Activated CD4-positive, alpha-beta T cell treated with anti-CD3 and anti-CD28 coated beads, Interleukin-2, Interleukin-6, amounts not matched to agents 100 ng/mL and 50 ng/mL, durations not matched to agents 16 hours and 8 hours (primary cell): ENCODE measurements at places on chromosomes 1 and 21.
A peak's percentile ranks its signal among the peaks of the same experiment; 100 is the strongest.

- no peak for DNase-seq
Measured at GRCh38 chr21:17402937-17403336, 109.9 kb upstream of the CXADR start.

DNA sequence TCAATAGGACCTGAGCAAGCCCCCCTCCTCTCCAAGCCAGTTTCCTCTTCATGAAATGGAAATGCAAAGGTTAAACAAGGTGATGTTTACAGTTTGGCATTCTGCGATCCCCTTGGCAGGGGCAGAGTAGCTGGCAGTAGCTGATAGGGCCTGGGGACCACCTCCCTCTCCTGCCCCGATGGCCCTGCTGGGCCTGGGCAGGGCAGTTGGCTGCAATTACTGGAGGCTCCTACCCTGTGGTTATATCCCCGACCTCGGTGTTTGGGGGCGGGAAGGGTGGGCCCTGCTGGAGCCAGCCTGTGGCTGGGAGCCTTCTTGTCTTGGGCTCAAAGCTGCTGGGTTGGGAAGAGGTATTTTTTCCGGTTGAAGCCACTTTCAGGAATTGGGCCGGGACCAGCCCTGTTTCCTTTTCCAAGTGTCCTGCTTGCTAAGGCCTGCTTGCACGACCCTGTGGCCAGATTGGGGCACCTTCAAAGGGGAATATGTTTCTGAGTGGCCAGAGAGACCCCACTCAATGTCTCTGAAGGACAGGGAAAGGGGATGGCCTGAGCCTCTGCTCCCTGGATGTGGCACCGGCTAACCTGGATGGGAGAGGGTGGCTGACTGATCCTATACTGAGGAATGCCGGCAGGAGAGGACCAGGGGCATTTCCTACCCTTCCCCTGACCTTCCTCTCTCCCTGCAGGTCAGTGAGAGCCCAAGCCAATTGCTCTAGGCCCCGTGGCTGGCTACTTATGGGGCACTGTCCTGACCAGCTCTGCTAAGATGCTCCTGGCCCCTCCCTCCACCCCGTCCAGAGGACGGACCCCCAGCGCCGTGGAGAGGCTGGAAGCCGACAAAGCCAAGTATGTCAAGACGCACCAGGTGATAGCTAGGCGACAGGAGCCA, 1.9 kb downstream of the FAM110D start:
- DNase-seq = no peak

GRCh38 chr1:23118957-23119792, 49.5 kb downstream of the LUZP1 start:
- DNase-seq = peak; percentile 61

GRCh38 chr1:56302878-56303277, 276.5 kb downstream of the PLPP3 start:
- no peak for DNase-seq

DNA sequence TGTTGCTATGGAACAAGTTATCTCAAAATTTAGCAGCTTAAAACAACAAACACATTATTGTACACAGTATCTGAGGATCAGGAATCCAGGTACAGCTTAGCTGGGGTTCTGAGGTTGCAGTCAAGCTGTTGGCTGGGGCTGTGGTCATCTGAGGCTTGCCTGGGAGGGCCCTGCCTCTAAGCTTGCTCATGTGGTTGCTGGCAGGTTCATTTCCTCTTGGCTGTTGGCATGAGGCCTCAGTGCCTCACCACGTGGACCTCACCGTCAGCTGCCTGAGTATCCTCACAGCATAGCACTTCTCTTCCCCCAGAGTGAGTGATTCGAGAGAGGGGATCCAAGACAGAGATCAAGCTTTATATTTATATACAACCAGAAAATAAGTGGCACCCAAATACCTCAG, 18.6 kb downstream of the NTPCR start:
- DNase-seq = peak; percentile 11

DNA sequence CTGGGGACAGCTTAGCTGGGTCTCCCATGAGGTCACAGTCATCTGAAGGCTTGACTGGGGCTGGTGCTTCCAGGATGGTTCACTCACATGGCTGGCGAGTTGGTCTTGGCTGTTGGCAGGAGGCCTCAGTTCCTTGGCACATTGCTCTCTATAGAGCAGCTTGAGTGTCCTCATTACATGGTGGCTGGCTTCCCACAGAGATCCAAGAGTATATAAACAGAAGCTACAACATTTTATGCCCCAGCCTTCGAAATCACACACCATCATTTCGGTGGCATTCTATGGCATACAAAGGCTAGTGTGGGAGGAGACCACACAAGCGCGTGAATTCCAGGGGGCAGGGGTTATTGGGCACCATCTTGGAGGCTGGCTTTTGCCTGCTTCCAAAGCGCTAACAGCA, 63.0 kb downstream of the ALPL start:
- DNase-seq = no peak

DNA sequence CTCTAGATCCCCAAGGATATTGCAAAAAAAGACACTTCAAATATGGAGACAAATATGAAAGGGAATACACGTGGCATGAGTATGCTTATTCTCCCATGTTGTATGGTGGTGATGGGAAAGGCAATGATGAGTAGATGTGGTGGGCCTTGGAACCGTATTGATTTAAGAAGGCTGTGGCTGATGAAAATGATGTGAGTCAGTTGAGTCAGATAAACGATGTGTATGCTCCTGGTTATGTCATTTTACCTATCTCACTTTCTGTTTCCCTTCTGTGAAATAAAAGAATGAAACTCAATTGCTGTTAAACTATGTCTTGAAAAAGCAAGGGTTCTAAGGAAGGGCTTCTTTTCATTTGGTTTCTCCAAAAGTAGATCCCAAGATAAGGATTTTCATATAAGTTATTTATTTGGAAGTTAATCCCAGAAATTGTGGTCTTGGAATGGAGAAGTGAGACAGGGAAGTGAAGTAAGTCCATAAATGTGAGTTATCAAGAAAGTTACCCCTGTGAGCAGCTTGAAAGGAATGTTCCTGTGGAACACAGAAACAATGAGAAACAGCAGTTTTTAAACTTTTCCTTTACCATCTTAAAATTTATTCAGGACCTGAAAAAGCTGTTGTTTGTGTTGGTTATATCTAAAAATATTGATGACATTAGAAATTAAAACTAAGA, 292.0 kb downstream of the DUSP10 start:
- DNase-seq = peak; percentile 47

DNA sequence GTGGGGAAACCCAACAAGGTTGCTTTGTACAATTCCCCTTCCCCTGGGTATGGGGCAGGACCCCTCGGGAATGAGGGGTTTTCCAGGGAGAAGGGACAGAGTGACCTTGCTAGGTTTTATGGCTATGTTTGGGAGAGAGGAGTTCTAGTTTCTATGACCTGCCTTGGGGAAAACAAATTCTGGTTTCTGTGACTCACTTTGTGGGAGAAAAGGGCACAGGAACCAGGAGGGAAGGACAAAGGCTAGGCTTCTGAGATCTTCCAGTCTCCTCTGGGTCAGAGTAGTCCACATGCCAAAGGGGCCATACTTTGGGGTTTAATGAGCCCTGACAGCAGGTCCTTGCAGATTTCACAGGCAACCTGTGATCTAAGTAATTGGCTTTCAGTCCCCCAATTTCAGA, 5.5 kb upstream of the PTGER3 start:
- DNase-seq = no peak

DNA sequence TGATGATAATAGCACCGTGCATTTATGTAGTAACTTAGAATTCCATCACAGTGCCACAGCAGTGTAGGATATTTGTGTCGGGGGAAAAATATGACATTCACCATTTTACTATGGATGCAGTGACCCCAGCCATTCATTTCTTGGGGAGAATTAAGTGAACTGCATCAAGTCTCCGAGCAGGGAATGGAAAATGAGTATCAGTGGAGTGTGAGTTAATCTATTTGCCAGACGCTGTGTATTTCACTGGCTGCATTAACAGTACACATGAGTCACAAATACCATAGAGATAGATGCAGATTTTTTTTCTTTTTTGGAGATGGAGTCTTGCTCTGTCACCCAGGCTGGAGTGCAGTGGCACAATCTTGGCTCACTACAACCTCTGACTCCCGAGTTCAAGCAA, 33.8 kb upstream of the SLC45A1 start:
- no peak for DNase-seq

DNA sequence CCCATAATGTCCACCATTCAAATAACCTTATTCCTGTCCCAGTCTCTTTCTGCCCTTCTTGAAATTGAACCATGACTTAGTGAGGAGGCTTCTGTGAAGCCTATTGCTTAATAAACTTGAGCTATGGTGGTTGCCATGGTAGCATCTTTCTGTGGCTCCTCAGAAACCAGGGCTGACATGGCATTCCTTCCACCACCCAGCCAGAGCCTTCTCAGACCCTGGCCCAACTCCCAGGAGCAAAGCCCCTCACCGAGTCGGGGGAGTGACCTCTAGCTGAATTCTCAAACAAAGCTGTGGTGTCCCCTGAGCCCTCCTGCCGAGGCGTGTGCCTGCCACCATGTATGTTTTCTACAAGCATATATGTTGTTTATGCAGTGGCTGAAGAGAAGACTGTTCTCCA, 259.1 kb downstream of the CACNA1E start:
- DNase-seq = no peak

- DNase-seq = no peak
Measured at GRCh38 chr1:166980818-166981217, 5.5 kb upstream of the ILDR2 start.

DNA sequence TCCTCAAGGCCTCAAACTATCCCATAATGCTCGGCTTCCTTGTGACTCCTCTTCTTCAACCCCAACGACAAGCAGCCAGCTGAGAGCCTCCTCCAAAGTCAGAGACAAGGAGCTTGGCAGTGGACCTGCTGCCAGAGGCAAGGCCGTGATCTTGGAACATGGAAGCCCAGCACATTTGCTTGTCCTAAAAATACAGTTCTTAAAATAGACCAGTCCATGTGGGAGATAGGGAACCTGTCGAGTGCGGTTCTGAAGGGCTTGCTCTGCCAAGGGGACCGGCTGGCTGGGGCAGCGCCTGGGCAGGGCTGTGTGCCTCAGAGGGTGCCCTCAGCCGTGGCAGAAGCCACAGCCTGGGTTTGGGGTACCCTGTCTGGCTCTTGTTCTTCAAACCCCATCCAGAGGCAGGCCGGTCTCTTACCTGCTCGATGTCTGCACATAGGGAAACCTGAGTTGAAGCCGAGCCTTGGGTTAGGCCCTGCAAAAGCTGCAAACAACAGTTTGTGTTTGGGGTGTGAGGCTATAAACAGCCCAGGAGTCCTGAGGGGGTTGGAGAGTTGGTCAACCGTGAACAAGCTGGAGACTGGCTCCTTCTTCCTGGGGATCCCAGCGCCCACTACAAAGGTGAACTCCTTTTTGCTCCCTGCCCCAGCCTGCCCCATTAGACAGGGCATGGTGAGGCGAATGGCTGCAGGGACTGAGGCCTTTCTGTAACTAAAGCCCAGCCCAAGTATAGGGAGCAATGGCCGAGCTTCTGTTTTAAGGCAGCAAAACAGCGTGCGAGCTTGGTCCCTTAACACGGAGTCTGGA, 228.8 kb downstream of the CAMTA1 start:
- DNase-seq = no peak

GRCh38 chr1:155940993-155941844, at the start of gene RXFP4:
TSS of gene RXFP4 (plus strand) at chr1:155941638. CDS start at chr1:155941710, 72 bp downstream.
- DNase-seq = no peak

DNA sequence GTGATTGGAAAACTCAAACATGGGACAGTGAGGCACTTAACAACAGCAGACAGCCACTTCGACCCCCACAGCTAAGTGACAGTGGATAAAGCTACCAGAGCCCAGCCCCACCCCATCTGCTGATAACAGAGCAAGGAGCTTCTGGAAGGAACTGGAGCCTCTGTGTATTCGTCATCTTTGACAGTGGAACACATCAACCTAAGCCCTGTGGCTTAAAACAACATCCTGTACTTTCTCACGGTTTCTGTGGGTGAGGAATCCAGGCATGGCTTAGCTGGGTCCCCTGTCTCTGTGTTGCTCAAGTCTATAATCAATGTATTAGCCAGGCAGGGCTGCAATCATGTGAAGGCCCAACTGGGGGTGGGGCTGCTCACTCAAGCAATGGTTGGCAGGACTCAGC, 18.4 kb upstream of the SIPA1L2 start:
- DNase-seq = no peak

GRCh38 chr1:11736746-11737639, 1.1 kb downstream of the AGTRAP start:
- peak; percentile 67 for DNase-seq

DNA sequence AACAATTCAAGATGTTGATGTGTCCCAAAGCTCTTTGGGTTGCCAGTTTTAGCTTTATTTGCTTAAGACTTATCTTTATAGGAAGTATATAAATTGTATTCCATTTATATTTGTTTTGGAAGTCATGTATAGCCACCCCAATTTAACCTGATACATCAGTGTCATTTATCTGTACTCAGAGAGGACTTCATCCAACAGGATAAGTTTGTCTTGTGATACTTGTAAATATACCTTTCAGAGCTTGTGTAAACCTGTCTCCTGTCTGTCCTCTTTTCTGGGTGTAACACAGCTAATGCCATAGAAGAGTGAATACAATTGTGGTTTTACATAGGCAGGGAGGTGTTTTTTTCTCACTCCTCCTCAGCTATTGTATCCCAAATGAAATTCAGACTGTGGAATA, 10.4 kb downstream of the PTGFR start:
- DNase-seq = no peak

DNA sequence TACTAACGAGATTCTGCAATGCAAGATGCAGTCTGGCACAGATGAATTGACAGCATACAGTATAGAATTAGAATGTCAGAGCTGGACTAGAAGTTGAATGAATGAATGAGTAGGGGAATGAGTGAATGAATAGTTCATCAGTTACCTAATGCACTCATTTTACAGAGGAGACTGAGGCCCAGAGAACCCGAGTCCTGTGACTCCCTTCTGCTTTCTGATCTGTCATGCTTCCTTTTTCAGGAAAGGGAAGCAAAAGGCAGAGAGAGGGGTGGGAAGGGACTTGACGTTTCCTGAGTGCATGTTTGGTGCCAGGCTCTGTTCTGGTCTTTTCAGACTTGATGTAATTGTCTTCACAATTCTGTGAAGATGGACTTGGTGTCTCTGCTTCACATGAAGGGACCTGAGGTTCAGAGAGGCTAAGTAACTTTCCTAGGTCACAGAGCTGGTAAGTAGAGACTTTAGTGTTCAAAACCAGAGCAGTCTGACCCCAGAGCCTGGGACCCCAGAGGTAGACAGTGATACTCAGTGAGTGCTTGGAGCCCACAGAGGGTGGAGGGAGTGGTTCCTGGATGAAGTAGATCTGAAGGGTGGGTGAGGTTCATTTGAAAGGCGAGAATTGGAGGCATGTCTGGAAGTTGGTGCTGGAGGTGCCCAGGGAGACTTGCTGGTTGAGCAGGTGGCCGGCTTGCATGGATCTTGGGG, 8.0 kb upstream of the MEX3A start:
- DNase-seq = no peak

DNA sequence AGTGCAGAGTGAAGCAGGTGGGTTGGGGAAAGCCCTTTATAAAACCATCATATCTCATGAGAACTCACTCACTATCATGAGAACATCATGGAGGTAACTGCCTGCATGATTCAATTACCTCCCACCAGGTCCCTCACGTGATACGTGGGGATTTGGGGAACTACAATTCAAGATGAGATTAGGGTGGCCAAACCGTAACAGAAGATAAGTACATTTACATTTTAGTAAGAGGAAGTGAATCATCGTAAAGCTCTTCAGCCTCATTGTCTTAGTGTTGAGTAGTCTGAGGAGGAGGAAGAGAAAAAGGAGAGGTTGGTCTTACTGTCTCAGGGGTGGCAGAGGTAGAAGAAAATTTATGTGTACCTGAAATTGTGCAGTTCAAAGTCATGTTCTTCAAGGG, 1053.4 kb upstream of the ADGRL4 start:
- DNase-seq = no peak
